ENCODE measurements at places on chromosomes 13 and 19.
A peak's percentile ranks its signal among the peaks of the same experiment; 100 is the strongest.

DNA sequence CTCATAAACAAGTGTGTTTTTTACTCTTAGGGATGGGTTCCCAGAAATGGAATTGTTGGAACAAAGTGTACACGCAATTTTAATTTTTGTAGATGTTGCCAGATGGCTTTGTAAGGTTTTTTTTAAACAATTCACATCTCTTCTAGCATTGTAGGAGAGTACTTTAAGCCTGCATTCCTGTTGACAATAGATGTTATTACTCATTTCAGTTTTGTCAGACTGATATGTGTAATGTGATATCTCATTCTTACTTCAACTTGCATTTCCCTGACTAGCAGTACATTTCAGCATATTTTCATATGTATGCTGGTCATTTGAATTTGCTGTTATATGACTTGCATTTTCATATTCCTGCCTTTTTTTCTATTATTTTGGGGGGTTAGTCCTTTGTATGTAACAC, 186.6 kb upstream of the SLITRK6 start:
- no peak for DNase-seq

- no peak for DNase-seq
Observed at GRCh38 chr19:10555610-10555973, 10.2 kb downstream of the KRI1 start.

DNA sequence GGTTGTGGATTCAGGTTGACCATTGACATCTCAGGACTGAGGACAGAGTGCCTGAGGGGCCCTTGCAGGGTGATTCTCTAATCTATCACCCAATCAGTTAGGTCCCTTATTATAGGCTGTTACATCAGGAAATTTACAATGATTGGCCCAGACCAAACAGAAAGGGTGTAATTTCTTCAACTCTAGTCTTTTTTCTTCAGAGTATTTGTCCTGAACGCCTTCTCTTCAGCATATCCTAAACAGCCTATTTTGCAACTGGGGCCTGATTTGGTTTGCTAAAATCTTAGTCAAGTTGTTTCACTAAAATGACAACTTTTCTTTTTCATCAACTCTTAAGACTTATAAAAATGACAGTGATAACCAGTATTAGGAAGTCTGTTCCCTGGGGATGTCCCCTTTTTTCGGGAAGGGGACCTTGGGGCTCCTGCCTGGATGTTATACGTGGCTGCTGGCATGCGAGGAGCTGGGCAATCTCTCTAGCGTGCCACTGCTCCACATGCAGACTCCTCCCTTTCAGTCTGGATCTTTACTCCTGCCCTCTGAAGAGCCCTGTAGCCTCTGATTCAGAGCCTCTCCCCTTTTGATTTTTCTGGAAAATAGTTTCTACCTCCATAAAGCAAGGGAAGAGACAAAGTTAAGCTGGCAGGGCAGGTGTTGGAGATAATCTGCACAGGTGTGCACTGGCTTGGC, 19.6 kb upstream of the GTF2F2 start:
- no peak for DNase-seq

- no peak for DNase-seq
Observed at GRCh38 chr13:96025283-96025682, 27.9 kb downstream of the UGGT2 start.

GRCh38 chr13:80955501-80955900, 614.6 kb upstream of the SPRY2 start:
- no peak for DNase-seq

DNA sequence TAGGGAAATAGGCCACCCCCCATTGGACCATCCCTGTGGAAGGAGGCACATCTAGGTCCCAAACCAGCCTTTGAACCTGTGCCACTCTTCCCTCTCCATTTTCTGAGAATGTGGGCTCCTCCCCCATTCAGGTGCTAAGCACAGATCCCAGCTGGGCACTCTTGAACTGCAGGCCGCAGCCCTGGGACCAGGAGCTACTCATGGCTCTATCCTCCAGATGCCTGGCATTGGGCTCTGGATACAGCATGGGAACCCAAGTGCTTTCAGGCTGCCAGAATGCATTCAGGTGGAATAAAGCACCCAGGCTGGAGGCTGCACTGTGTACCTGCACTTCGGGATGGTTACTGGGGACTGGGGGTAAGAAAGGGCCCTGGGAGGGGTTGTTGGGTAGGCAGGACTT, 1372.3 kb upstream of the SPRY2 start:
- no peak for DNase-seq

DNA sequence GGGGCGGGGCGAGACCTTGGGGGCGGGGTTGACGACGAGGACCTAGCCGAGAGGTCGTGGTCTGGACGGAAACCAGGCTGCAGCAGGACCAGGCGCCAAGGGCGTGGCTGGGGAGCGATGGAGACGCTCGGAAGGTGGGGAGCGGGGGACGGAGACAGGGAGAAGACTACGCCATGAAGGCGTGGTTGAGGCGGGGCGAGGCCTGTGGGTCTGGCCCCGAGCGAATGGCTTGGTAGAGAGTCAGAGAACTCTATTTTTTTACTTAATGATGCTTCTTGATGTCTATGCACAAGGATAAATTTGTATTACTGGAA, 674 bp upstream of the FBXL12 start:
- DNase-seq, result no peak

DNA sequence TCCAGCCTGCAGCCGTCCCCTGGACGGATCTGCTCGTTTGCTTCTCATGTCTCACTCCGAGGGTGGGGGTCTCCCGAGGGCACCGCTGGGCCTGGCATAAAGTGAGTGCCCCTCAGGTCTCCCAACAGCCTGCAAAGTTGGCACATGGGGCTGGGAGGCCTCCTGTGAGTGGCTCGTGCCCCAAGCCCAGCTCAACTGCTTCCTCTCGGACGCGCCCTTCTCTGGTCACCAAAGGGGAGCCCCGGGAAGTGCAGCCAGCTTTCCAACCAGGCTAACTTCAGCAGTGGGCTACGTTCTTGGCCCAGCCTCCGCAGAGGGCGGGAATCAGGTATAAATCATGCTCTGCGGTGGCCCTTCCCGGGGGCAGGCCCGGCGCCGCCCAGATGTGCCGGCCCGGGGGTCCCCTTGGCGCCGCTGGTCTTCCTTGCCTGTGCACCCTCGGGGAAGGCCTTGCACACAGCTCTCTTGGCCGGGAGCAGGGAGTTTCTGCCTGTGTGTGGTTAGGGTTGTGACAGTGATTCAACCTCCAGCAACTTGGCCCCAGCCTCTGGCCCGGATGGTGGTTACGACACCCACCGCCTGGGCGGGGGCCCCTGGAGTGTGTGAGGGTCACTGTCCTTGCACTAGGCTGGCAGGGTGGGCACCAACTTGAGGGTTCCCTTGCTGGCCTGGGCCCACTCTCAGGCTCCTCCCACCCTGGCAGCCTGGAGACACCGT, 20.7 kb downstream of the CEBPG start:
- no peak for DNase-seq

DNA sequence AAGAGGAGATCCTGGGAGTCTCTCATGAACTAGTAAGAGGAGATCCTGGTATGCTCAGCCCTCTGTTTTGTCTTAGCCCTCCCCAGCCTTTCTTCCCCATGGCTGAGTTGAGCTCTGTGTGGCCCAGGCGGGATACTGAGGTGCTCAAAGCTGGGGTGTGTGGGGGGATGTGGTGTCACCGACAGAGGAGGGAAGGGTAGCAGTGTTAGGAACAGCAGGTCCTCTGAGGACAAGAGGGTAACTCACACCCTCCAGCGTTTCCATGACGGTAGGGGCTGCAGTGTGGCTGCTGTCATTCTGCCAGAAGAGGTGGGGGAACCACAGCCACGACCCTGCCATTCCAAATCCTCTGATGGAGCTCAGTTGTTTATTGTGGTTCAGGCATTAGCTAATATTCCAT, 691 bp downstream of the KIR2DL4 start:
- DNase-seq, result no peak

DNA sequence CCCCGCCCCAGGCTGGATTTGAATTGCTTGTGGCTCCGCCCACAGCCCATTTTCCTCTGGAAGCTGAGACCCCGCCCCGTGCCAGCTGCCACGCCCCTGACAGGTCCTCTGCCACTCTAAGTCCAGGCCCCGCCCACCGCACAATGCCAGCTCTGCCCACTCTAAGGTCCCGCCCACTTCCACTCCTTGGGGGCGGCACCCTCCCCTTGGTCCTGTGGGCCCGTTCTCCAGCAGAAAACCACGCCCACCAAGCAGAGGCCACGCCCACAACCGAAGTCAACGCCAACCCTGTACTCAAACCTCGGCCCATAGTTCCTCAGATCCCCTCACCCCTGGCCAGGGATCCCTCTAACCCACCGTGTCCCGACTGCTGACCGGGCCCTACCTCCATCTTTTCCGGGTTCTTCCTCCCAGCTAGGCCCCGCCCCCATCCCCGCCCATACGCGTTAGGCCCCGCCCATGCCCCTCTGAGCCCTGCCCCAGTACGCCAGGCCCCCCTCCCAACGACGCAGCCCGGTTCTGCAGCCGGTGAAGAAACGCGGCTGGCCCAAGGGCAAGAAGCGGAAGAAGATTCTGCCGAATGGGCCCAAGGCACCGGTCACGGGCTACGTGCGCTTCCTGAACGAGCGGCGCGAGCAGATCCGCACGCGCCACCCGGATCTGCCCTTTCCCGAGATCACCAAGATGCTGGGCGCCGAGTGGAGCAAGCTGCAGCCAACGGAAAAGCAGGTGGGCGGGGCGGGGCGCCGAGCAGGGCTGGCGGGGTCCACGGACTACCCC, 1.3 kb downstream of the HMG20B start:
- DNase-seq, result peak; percentile 99

GRCh38 chr13:99363949-99364348, 56.8 kb upstream of the GPR183 start:
- no peak for DNase-seq

- DNase-seq, result peak; percentile 10
Observed at GRCh38 chr13:49315036-49315565, 67.4 kb downstream of the CDADC1 start.

DNA sequence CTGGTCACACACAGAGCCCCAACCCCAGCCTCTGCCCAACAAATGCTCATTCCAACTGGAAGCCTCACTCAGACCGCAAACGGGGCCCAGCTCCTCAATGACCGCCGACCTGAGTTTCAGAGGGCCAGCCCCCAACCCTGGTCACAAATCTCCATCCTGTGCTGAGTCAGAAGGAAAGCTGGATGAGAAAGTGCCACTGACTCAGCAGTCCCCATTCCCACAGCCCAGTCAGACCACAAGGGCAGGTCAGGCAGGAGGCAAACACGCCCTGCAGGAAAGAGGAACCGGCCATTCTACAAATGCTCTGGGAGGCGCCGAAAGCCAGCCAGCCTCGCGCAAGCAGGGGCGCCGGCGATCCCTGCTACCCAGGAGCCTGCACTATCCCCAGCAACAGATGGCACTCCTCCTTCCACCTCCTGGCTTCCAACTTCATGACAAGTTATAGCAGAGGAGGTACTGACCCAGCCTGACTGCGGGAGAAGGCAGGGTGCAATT, 14.1 kb upstream of the PRKD2 start:
- DNase-seq, result peak; percentile 88

DNA sequence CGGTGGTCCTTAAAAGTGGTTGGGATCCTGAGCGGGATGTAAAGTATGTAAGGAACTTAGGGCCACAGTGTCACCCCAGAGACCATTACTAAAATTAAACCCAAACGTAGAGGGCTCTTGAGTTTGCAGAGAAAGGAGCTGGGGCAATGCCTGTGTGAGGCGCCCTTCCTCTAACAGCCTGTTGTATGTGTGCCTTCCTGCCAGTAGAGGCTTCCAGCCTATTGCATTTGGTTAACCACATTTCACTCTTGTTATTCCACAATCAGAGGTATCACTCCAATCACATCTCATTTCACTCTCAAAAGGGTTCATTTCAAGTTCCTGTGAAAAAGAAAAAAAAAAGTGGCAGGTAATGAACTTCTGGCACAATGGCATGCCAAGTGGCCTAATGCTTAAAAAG, 29.4 kb downstream of the DIAPH3 start:
- DNase-seq, result no peak

DNA sequence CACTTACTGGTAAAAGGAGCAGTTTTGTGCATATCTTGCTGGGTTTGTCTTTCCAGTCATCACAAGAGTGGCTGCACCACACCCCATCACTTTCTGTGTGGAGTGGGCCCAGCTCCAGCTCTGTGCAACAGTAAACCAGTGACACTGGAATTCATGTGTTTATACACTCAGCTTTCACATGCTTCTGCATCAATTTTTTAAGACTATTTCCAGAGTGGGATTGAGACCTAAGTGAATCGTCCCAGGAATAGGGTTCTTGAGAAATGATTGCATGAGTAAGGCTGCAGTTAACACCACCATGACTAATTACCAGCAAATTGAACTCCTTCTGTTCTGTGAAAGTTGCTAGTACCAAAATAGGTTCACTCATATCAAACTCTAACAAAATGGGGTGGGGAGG, 5.3 kb upstream of the CFAP97D2 start:
- no peak for DNase-seq

DNA sequence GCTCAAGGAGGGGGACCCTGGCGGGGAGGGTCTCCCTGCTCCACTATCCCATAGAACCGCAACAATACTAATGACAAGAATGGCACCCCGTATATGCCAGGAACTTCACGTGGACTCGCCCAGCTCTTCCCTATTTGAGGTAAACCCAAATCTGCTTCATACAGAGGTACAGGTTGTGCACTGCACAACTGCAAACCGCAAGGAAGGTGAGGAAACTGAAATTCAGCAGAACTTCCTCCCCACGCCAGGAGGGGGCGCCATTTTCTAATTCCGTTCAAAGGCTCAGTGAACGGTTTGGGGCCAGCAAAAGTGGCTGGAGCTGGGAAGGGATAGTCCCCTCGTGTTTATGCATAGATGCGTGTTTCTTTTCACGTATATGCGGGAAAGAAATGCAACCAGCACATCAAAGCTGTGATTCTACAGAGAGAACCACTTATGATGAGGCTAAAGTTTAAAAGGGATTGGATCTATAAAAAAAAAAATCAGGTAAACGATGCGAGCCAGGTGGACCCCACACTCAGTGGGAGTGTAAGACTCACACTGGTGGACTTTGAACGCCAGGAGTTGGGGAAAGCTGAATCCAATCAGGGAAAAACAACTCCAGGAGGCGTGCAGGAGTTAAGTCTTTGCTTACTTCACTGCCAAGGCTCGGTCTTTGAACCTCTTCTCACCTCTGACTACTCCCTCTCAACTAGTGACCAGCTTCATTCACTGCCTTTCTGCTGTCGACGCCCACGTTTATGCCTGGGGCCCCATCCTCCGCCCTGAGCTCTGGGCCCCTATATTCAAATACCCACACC, 20.3 kb downstream of the C19orf81 start:
- DNase-seq, result peak; percentile 56

DNA sequence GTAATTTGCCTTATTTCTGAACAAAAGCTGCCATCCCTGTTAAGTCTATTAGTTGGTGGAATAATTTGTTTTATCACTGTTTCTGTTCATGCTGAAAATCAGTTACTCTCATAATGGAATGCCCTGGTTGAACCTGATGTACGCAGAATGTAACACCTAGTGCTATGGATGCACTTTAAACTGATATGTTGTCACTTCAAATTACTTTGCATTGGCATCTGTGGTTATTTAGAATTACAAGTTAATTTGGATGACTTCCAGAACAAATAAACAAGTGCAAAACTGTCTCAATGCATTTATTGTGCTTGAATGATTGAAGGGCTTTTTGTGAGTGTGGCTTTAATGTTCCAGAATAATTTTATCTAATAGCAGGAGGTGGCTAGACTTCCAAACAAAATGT, 368.2 kb upstream of the SLITRK5 start:
- DNase-seq, result no peak

- no peak for DNase-seq
Observed at GRCh38 chr13:52695856-52696255, 43.2 kb downstream of the SUGT1 start.
